ENCODE measurements at places on chromosomes 3 and 15.

DNA sequence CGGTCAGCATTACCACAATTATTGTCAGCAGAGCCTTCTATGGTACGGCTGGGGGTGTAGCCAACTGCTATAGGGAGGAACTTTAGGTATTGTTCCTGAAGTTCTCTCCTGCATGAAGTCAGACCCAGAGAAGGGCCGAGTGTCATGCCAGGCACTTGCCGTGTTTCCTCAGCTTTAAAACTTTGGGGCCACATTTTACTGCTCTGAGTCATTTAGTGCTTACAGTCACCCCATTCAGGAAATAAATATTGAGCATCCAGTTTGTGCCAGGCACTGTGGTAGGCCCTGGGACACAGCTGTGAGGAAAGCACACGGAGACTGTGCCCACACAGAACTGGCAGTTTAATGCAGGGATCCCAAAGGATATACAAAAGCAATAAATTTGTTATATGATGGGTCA is 54.5 kb upstream of the APEH start:
- no peak for DNase-seq

DNA sequence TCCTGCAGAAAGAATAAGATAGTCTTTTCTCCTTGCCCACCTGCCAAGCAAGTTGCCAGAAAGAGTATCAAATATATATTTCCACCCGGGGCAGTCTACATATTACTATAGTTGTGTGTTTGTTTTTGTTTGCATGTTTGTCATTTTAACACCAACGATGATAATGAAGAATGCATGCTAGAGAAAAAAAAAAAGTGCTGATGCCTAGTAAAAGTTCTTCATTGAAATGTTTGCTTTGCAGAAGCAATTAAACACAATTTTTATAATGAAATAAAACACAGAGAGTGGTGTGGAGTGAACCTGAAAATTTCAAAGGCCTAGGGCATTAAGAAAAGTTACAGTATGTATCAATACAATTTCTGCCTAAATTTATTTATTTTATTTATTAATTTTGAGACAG is 2.5 kb upstream of the PCLAF start:
- no peak for DNase-seq

- no peak for DNase-seq
These were observed 264.3 kb upstream of the DNAJC19 start for GRCh38 chr3:181253796-181254195.

DNA sequence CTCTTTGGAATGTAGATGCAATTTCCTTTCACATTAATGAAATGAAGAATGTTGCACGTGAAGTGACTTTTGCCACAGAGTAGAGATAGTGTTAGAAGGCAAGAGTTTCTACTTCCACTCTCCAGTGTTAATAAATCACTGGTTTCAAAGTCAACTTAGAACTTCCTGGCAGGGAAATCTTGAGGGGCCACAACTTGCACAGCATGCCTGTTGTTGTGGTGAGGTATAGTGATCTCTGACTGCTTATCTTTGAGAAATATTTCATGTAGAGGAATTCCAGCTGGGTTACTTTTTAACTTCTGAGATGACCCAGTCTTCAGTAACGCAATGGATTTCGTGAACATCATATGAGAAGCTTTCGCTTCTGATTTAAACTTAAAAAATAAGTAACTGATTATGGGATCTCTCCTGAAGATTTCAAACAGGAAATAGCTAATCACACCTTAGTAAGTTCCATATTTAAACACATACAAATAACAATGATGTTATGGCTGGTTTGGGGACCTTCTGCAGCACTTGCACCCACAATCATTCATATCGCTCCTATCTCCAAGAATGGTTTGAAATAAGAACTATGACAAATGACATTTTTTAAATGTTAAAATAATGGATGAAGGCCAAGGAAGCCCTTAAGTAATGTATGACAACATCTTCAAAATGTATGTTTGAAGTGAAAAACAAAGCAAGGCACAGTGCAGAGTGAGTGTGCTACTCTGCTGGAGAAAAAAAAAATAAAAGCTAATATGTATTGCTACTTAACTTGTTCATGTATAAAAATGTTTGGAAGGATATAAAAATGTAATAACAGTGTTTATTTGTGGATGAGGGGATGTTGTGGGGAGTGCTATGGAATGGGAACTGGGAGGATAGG is 726.5 kb upstream of the NECTIN3 start:
- no peak for DNase-seq

DNA sequence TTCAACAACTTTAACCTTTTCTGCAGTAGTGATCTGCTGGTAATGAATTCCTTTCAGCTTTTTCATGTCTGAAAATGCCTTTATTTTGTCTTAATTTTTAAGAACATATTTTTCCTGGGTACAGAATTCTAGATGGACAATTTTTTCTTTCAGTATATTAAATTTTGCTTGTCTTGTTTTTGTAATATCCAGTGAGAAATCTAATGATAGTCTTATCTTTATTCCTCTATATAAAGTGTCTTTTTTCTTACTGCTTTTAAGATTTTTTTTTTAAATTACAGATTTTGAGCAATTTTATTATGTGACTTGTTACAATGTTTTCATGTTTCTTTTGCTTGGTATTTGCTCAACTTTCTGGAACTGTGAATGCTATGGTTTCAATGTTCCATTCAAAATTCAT is 38.1 kb downstream of the TCF12 start:
- DNase-seq, result no peak

- no peak for DNase-seq
These were observed 235.6 kb downstream of the EDEM1 start for GRCh38 chr3:5423076-5423475.

GRCh38 chr3:182796310-182796709 is 3.0 kb downstream of the ATP11B start:
- DNase-seq, result no peak

DNA sequence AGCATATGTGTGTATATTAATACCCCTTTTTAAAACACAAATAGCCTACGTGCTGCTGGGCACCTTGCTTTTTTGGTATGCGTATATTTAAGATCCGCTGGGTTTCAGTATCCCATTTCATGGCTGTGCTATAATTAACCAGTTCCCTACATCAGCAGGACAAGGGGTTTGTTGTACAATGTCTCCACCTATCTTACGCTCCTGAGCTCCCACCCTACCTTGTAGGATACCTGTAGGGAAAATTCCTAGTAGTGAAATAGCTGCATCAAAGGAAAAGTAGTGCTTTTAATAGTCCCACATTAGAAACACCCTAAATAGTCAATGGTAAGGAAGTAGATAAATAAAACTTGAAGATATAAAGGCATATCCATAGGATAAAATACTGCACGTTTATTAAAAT is 1.4 kb downstream of the MAP6D1 start:
- no peak for DNase-seq

DNA sequence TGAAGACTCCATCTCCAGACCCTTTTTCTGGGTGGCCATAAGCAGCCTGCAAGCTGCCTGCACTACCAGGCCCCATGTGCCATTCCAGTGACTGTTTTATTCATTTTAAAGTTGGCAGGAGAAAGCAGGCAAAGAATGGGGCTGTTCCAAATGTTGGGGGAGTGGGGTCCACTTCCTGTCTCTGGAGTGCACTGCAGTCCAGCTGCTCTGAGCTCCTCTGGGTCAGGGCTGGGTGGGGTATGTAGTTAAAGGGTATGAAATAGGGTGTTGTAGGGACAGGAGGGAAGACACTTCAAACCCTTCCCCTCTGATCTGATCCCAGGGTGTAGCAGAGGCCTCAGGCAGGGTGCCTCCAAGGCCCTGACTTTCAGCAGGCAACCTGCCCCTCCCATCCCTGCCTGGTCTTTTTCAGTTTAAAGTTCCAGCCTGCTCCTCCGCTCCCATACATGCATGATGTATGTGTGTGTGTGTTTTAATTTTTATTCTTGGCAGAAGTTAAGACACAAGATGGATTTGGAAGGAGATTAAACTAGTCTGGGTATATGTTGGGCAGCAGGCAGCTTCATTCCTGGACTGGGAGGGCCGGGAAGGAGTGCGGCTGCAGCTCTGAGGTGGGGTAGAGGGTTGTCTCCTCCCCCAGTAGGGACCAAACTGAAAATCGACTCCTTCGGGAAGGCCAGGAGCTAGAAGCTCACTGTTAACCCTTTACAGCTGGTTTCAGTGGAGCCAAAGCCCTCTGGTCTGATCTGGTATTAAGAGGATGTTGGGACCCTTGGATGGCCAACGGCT is 17.3 kb downstream of the BOC start:
- DNase-seq, result no peak

GRCh38 chr15:96316953-96317629 is 13.4 kb upstream of the NR2F2 start:
- no peak for DNase-seq

- DNase-seq, result no peak
These were observed 16.2 kb upstream of the ANKDD1A start for GRCh38 chr15:64895285-64896065.

- no peak for DNase-seq
These were observed 72.1 kb downstream of the NOX5 start for GRCh38 chr15:69086427-69087204.

DNA sequence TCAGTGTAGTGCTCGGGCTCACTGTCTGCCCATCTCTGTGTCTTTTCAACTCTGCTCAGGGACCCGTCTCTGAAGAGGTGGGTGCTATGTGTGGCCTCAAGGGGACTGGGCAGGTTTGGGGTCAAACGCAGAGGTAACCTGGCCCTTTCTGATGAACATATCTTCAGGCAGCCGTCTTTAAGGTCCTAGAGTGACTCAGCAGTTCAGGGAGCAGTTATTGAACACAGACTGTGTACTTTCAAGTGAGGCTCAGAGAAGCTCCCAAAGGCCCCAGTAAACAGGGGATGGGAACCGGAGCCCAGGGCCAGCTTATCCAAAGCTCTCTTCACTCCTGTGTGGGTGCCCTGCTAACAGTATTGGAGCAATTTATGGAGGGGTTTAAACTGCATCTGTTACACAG is 73.1 kb downstream of the WDR76 start:
- DNase-seq, result no peak

DNA sequence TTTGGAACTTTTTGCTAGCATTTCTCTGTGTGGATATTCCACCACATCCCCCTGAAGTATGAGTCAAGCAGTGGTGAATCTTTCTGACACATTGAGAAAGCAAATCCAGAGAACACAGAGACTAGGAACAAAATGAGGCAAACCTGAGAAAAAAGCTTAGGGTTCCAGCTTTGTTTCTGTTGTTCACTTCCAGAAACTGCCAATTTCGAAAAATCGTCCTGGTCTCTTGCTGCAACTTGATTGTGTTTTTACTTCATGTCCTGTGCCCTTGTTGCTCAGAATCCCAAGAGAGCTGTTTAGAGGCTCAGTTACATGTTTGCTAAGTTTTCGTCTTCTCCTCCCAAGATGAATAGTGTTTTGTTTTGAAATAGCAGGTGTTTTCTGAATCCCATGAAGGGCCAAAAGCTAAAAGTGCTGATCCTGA is 13.7 kb downstream of the MAP2K1 start:
- DNase-seq, result no peak

DNA sequence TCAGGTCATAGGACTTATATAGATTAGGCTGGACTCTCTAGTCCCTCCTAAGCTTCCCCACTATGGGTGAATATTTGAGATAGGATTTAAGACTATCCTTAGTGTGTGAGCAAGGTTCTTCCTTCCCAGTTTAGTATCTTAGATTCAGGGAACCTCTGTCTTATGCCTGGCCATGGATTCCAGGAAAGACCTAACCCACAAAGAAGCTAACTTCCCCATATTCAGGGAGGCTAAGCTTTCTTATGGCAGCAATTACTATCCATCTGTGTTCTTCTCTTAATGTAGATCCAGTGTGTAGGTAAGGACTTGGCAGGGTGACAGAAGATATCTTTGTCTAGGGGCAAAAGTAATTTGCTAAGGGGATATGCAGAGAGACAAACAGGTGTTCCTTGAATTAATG is 25.5 kb upstream of the PIK3R4 start:
- no peak for DNase-seq

All from HEK293T (cell line).